ENCODE measurements at places on chromosomes 13 and 19.

GRCh38 chr13:100818711-100819110 is 144.1 kb upstream of the TMTC4 start:
- DNase-seq: no peak

DNA sequence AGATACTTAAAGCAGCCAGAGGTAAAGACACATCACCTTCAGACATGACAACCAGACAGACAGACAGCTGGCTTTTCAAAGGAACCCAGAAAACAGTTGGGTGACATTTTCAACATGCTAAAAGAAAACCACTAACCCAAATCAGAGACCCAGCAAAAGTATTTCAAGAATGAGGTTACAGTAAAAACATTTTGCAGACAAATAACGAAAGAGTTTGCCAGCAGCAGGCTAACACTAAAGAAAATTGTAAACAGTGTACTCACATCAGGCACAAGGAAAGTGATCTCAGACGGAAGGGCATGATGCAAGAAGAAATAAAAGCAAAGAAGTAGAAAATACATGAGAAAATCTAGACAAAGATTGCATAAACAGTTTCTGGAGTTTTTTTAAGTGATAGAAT is 46.4 kb downstream of the AP1M1 start:
- DNase-seq: no peak

- DNase-seq: no peak
These were observed 1451.5 kb downstream of the EFNB2 start for GRCh38 chr13:105083992-105084391.

- DNase-seq: no peak
These were observed 23.0 kb upstream of the CEACAM4 start for GRCh38 chr19:41649827-41650226.

DNA sequence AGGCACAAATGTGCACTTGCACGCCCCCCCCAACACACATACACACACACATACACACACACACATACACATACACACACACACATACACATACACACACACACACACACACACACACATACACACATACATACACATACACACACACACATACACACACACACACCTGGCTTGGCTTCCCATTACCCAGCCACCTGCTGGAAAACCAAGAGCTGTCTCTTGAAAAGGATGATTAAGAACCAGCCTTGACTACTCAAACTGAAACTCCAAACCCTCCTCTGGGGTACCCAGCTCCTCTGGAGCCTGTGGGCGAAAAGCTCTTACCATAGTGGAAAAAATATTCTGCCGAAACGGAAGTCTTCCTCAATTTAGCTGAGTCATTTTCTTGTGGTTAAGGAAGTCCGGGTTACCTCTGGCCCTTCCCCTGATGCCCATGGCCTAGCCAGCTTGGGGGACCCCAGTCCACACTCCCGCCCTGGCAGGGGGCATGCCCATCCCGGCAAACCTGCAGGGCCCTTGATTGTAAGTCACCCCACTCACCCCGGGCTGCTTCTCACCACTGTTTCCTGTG is 21.9 kb downstream of the CEBPA start:
- DNase-seq: no peak

Data from D721Med (cell line).